ENCODE measurements at places on chromosomes 3 and 15.

- no peak for DNase-seq
These were observed 121.6 kb upstream of the ROPN1 start for GRCh38 chr3:124113485-124113884.

DNA sequence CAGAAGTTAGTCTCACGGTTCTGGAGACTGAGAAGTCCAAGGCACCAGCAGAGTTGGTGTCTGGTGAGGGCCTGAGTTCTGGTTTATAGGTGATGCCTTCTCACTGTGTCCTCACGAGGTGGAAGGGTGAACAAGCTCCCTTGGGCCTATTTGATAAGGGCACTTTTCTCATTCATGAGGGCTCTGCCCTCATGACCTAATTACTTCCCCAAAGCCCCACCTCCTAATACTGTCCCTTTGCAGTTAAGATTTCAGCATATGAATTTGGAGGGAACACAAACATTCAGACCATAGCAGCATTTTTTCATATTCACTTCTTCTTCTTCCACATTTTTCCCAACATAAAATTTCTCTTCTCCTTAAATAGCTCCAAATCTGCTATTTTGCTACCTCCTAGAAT is 41.5 kb downstream of the TMEM41A start:
- no peak for DNase-seq

GRCh38 chr3:114496021-114496434 is 202.2 kb downstream of the TIGIT start:
- DNase-seq: no peak

DNA sequence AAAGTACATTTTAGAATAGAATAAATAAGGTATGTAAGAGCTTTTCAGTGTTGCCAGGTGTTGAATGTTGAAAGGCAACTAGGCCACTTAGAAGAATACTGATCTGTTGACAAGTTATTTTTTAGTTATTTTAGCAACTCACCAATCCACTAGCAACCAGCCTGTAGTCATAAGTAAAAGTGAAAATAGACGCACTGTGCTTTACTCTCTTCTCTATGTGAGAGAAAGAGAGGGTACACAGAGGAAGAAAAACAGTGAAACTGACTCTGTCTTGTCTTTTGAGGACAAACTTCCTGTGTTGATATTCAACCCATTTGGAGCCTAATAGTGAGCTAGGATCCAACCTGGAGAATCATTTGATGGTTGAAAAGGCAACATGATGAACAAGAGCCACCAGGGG is 327.1 kb upstream of the GOLIM4 start:
- DNase-seq: no peak

DNA sequence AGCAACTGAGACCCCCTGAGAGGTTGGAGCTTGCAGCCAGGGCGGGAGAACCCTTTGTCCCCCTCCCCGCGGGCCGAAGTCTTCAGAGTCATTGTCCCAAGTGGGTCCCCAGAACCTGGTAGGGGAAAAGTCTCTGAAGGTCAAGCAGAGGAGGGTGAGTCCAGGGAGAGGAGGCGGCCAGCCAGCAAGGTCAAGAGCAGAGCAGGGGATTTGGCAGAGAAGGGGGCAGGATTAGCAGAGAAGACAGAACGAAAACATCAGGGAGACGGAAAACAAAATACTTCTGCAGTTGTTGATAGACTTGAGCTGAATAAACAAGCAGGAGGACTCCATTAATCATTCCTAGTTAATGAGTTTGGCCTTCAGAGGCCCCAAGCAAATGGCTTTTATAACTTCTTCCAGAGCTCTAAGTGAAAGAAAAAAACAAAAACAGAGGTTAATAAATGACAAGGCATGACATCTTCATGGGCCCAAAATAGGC is 66.7 kb downstream of the GRIP2 start:
- no peak for DNase-seq

- DNase-seq: no peak
These were observed 2.6 kb downstream of the ZBTB47 start for GRCh38 chr3:42655980-42656679.

DNA sequence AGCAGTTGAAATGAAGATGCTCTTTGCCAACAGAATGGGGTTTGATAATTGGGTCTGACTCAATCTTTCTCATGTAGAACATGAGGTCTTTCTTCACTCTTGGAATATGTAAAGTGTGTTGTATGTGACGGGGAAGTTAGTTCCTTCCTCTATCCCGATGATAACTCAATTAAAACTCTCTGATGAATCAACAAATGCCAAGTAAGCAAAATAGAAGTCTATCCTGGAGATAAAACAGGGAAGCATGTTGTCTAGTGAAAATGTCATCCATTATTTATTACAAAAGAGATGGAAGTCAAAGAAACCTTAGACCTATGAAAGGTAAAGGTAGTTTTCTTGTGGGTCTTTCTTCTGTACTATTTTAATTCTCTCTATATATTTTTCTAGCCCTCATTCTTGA is 274.2 kb upstream of the ARRDC4 start:
- no peak for DNase-seq

- no peak for DNase-seq
These were observed 70.8 kb downstream of the RAP2B start for GRCh38 chr3:153232851-153233271.

- DNase-seq: no peak
These were observed 20.6 kb upstream of the TRANK1 start for GRCh38 chr3:36965440-36965839.

GRCh38 chr15:41950127-41950483 is 22.3 kb downstream of the EHD4 start:
- no peak for DNase-seq

GRCh38 chr3:156148345-156148945 is 28.1 kb downstream of the KCNAB1 start:
- DNase-seq: no peak

DNA sequence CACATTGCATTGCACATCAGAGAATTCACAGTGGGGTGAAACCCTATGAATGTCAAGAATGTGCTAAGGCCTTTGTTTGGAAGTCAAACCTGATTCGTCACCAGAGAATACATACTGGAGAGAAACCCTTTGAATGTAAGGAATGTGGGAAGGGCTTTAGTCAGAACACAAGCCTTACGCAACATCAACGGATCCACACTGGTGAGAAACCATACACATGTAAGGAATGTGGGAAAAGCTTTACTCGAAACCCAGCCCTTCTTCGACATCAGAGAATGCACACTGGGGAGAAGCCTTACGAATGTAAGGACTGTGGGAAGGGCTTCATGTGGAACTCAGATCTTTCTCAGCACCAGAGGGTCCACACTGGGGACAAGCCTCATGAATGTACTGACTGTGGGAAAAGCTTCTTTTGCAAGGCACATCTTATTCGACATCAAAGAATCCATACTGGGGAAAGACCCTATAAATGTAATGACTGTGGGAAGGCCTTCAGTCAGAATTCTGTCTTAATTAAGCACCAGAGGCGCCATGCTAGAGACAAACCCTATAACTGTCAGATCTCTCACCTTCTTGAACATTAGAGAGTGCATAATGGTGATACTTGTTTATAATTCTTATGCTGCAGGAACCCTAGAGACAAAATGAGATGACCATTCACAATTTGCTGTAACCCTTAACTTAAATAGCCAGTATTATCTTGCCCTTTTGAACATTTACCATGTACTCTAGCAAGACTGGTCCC is 9.0 kb downstream of the ZNF662 start:
- no peak for DNase-seq

DNA sequence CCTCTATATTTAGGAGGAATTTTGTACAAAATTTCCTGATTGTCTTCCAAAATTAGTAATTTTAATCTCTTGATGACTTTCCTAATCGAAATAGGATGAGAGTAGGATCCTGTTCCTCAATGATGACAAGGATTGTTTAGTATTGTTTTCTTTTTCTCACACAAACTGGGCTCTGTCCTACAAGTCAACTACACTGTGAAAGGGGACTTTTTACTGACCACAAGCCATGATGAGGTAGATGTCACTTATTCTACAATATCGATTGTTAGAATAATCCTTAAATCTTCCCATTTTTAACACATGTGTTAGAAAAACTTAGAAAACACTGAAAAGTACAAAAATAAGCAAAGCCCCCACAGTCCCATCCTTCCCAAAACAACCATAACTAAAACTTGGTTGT is 35.8 kb upstream of the TSC22D2 start:
- DNase-seq: no peak

GRCh38 chr3:14461748-14462324 is 59.4 kb downstream of the SLC6A6 start:
- peak; percentile 38 for DNase-seq

- no peak for DNase-seq
These were observed 28.6 kb downstream of the PLD1 start for GRCh38 chr3:171781711-171782127.

DNA sequence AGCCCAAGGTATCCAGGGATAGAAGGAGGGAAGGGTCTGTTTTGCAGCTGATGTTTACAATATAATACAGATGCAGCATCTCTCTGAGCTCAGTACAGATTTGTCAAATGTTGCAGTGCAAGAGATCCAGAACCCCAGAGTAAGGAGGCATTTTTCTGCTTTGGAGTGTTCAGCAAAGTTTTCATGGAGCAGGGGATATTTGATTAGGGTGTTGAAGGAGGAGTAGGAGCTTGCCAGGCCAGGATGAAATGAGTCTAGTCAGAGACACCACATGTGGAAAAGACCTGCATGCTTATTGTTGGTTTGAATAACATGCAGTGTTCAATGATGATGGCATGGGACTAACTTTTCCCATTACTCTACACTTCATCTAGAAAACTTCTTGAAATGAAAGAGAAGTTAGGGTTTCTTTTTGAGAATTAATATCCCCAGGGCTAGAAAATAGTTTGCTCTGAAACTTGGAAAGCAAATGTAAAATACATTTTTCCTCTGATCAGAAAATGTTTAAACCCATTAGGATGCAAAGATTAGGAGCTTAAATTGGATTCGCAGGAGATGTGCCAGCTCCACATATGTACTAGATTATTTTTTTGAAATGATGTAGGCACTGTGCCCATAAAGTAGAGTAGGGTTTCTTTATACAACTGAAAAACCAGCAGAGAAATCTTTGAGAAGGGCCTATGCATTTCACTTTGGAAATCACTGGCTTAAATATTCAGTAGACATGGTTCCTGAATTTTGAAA is 243.8 kb downstream of the CACNA2D3 start:
- DNase-seq: no peak

DNA sequence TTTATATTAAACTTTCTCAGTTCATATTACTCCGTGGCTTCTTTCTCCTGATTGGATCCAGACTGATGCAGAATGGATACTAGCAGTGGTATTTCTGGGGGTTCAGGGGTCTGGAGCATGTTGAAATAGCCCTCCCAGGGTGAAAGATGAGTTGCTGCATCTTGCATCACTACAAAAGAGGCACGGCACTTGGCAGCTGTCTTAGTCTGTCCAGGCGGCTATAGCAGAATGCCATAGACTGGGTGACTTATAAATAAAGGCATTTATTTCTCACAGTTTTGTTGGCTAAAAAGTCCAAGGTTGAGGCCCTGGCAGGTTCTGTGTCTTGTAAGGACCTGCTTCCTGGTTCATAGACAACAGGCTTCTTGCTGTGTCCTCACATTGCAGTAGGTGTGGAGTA is 660 bp upstream of the BCL2L10 start:
- DNase-seq: no peak

- DNase-seq: no peak
These were observed 26.0 kb downstream of the XPC start for GRCh38 chr3:14152233-14152962.
